CD4-positive, alpha-beta T cell treated with Interleukin-15 for 4 hours (primary cell): ENCODE measurements at places on chromosomes 1 and 21.

- DNase-seq: no peak
These were observed 85.0 kb upstream of the KCNJ15 start for GRCh38 chr21:38171723-38172344.

GRCh38 chr1:45297666-45298356 lies 28.9 kb upstream of the HPDL start:
- no peak for DNase-seq

GRCh38 chr1:116587501-116588227 lies 16.8 kb upstream of the CD58 start:
- no peak for DNase-seq

GRCh38 chr1:2099886-2100779 lies 49.9 kb downstream of the PRKCZ start:
- DNase-seq: no peak

DNA sequence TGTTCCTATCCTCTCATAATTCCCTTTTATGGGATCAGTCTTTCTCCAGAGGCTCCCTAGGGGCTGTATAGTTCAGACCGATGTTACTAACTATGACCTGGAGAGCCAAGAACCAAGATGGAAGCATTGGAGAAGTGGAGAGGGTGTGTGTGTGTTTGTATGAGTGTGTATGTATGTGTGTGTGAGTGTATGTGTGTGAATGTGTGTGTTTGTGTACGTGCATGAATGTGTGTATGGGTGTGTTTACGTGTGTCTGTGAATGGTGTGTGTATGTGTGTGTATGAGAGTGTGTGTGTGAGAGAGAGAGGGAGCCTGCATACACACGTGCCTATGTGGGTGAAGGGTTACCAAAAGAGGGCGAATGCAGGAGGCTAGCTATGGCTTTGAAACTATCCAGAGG lies 4.9 kb downstream of the MYBPHL start:
- no peak for DNase-seq

DNA sequence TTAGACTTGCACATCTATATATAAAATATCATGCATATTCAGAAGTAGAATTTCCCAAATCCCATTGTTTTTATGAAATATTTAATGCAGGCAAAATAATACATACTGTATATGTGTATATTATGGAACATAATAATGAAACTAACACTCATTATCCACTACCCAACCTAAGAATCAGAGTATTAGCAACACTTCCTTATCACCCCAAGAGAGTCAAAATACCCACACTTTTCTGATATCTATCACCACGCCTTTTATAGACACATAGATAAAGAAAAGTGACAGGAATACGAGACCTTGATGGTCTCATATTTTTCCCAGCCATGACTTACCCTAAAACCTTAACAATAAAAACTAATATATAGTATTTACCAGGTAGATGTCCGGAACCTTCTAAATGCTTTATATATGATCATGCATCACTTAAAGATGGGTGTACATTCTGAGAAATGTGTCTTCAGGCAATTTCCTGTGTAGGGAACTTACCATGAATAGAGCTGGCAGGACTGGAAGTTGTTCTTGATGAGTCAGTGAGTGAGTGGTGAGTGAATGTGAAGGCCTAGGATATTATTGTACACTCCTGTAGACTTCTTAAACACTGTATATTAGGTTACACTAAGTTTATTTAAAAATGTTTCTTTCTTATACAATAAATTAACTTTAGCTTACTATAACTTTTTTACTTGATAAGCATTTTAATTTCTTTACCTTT lies 45.5 kb downstream of the TNFSF4 start:
- DNase-seq: peak; percentile 24

GRCh38 chr1:85278853-85279314 lies 2.5 kb upstream of the BCL10 start:
- DNase-seq: peak; percentile 65

GRCh38 chr1:167829868-167830267 lies 84.1 kb downstream of the ADCY10 start:
- DNase-seq: no peak

GRCh38 chr21:37009740-37010341 lies 3.3 kb downstream of the RIPPLY3 start:
- peak; percentile 73 for DNase-seq

GRCh38 chr1:3402258-3403010 lies 52.0 kb upstream of the ARHGEF16 start:
- DNase-seq: no peak

DNA sequence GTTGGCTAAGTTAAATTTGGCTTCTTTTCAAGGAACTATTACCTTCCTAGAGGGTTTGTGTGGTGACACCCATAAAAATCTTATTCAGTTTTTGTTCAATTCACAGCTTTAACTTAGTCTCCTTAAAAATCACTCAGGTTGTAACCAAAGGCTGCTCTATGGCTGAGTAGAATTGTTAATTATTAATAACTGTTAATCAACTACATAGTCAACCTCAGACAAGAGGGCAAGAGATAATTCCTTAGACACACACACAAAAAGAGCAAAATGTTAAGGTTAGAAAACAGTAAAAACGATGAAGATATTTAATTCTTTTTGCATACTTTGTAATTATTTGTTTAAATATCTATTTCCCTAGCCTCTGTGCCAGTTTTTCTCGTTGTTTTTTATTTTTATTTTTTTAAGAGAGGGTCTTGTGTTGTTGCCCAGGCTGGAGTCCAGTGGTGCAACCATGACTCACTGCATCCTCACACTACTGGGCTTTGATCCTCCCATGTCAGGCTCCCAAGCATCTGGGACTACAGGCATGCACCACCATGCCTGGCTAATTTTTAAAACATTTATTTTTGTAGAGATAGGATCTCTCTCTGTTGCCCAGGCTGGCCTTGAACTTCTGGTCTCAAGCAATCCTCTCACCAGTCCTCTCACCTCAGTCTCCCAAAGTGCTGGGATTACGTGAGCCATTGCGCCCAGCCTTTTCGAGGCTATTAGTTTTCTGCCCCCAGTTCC lies 215.2 kb downstream of the DISC1 start:
- no peak for DNase-seq

DNA sequence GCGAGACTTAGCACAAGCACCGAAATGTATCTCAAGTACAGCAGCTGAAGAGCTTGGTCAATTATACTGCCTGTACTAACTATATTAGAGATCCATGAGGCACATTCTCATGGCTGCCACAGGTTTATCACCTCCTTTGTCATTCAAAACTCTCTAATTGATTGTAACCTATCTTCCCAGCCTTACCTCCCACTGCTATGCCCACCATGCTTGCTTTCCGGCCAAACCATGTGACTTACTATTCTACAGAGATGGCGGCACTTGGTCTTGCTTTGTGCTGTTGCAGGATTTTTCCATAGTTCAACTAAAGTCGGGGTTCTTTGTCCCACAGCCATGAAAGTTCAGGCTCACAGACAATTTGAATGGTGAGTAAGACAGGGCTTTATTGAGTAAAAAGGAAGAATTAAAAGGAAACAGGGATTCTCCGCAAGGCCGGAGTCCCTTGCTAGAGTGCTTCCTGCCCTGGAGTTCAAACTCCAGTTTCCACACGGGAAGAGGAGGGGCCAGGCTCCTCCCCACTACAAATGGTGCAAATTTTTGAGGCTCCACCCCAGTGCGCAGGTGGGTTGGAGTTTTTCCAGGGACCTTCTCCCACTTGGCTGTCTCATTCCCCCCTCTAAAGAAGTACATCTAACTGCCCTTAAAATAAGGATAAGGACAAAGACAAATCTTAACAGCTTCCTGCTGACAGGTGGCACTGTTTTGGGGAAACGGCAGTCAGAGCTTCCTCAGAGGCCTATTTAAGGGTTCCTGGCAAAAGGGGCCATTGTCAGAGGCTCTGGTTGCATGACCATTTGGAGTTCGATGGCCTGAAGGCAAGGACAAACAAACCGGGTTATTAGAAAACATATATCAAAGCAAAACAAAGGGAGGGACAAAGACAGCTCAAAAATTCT lies 28.7 kb downstream of the FMO2 start:
- no peak for DNase-seq

- no peak for DNase-seq
These were observed 3.5 kb downstream of the SLC66A1 start for GRCh38 chr1:19315378-19316198.

DNA sequence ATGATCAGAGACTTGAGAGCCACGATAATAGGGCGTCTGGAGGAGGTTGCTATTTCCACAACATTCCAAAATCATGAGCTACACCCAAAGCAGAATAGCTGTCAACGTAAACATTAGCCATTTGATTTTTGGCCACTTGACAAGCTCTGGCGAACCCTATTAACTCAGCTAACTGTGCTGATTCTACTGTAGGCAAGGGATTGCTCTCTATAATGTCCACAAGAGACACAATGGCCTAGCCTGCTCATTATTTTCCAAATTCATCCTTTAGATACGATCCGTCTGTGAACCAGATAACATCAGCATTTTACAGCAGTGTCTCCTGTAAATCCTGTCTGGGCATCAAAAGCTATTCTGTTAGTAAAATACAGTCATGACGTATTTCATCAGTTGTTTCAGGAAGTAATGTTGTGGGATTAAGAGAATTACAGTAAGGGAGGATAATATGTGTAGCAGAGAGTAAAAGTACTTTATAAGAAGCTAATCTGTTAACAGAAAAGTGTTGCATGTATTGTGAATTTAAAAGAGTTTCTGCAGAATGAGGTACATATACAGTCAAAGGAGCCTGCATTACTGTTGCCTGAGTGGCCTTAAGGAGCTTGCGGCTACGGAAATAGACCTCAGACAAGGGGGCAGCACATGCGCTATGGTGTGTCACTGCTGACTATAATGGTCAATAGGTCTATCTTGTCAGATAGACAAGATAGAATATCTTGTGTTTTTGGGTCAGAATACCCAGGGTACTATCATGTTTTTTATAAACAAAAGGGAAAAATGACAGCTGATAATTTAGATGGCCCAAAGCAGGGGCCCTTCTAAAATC lies 44.9 kb upstream of the TINAGL1 start:
- no peak for DNase-seq

DNA sequence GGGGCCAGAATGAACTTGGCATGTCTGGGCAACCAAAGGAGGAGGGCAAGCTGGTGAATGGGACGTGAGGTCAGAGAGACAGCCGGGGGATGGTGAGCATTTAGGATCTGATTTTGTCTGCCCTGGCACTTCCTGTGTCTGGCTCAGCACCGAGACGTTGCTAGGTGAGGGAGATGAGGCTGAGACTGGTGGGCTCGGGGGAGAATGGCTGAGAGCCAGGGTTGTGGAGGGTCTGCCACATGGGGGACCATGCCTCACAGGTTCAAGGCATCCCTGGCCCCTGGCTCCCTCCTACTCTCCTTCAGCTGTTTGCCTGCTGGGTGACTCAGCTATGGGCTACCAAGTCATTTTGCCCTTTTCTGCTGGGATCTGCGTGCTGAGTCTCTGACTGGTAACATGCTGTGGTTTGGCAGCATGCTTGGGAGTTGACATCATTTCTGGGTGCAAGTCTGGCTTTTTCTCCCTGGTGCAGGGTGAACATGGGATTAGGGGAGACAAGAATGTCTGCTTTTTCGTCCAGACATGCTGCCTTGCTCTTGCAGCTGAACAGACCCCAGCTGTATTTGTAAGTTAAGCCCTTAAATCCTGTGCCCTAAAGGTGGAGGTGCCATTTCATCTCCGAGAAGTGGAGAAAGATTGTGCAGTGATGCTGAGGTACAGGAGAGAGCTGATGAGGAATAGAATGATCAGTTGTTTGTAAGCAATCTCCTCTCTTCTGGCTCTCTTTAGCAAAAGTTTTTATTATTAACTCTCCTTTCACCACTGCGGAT lies 17.6 kb downstream of the GALNT2 start:
- DNase-seq: no peak

DNA sequence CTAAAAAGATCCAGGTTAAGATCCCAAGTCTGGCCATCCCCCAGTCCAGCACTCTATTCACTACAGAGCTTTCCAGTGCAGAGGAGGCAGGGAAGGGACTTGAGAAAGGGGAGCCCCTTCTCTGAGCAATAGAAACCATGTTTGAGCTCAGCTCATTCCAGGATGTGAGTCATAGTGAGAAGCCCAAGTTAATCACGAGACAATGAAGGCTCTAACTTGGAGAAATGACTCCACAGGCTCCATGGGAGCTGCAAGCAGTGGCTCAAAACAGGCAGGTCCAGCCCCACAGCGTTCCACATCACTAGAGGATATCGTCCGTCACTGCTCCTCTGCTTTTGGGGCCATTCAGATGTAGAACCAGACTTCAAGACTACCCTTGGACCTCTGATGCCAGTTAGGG lies 59.1 kb downstream of the CAMK2N1 start:
- DNase-seq: no peak
